ENCODE measurements at places on chromosomes 2 and 18.

GRCh38 chr2:190978389-190979053 lies 35.5 kb downstream of the STAT1 start:
- no peak for DNase-seq

GRCh38 chr2:237280939-237281338 lies 133.0 kb downstream of the COL6A3 start:
- DNase-seq, result no peak

- no peak for DNase-seq
Measured at GRCh38 chr2:206873423-206873822, 65.9 kb upstream of the CPO start.

DNA sequence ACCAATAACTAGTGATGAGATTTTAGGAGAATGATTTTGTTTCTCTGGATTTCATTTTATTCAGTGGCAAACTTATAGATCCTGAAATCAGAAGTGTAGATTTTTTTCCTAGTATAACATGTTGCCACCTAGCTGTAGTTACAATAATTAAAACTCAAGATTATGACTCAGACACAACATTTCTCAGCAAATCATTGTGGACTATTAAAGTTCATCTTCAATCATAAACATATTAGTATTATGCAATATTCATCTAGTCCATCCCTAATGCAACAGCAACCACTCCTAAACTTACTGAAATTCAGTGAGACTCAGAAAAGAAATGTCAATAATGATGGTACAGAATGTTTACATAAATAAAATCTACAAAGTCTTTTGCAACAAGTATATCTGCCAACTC lies 51.3 kb downstream of the USP34 start:
- DNase-seq, result no peak

- DNase-seq, result no peak
Measured at GRCh38 chr2:42934580-42935186, 142.3 kb upstream of the HAAO start.

DNA sequence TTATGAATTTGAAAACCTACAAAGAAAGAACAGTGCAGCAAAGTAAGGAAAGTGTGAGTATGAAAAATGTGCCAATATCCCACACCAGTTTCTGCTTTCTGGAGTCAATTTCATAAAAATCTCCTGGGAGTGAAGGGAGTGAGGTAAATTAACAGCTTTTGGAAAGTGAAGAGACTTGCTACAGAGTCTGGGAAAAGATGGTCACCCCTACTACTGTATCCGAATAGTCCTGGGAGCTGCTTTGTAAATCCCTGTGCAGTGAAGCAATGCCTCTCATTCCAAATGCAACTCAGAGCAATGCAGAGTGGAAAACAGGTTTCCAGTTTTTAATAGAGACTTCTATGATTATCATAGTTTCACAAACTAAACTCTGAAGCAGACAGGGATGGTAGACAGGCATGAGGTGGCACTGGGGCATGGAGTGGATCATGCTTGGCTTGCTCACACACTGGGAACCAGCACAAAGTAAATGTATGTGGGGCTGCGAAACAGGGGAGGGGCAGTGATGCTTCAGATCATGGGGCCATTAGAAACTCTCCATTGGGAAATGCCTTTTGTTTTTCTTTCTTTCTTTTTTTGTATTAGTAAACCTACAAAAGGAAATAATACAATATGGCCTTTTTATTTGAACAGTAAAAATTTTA lies 10.6 kb downstream of the COL5A2 start:
- DNase-seq, result no peak

DNA sequence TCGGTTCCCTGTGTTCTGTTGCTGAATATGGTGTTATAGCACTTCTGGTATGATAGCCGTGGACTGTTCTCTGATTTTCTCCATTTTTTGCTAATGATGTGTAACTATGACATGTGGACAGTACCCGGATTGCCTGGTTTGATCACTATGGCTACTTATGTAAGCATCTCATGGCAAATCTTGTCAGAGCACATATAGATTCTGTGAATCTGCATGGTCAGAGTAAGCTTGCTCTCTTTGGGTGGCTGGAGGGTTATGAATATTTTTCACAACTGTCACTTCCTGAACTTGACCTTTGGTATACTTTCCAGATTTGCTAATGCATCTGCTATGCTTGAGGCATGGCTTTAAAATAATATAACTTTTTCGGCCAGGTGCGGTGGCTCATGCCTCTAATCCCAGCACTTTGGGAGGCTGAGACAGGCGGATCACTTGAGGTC lies 36.8 kb upstream of the ATP8B1 start:
- DNase-seq, result no peak

GRCh38 chr2:224892574-224893204 lies 149.6 kb downstream of the DOCK10 start:
- DNase-seq, result no peak

DNA sequence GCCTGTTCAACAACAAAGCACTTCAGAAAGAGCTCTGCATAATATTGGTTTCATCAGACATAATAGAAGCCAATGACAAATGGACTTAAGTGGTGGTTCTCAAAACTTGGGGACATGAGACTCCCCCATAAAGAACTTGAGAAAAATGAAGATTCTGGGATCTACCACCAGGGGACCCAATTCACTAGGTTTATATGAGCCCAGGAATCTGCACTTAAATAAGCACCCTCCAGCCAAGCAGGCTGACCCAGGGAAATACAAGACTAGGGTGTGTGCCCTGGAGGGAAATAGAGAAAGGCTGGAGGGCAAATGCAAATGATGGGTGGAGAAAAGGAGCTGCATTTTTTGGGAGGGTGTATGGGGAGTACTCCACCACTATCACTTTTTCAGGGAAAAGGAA lies 52.5 kb downstream of the SATB2 start:
- DNase-seq, result no peak

GRCh38 chr18:54239601-54240000 lies 15.1 kb upstream of the MBD2 start:
- DNase-seq, result no peak

- no peak for DNase-seq
Measured at GRCh38 chr2:25320077-25320476, 21.6 kb downstream of the DNMT3A start.

GRCh38 chr2:112646102-112646719 lies 472 bp downstream of the SLC20A1 start:
- DNase-seq, result no peak

DNA sequence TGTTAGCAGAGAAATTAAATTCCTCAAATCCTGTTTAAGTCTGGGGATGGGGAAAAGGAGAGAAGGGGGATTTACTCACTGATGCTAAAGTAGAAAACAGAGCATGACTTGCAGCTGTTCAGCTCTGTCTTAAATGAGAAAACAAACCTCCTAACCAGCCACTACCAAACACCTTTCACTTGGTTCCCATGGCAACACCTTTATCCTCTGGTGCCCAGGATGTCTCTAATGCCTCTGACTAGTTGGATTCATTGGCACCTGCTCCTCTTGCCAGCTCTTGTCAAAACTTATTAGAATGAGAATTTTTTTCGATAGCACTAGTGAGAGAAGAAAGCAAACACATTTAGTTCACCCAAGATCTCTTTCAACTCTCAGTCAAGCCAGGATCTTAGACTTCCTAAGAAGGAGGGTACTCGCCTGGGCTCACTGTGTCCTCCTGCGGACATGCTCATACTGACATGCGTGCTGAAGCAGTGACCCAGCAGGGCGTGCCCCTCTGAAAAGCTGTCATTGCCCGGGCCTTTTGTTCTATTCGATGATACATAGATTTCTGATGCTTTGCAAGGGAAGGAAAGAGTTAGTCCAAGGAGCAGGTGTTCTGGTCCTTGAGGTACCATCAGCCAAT lies 656.0 kb upstream of the CELF4 start:
- DNase-seq, result no peak

- DNase-seq, result no peak
Measured at GRCh38 chr2:135099802-135100483, 47.9 kb downstream of the RAB3GAP1 start.

DNA sequence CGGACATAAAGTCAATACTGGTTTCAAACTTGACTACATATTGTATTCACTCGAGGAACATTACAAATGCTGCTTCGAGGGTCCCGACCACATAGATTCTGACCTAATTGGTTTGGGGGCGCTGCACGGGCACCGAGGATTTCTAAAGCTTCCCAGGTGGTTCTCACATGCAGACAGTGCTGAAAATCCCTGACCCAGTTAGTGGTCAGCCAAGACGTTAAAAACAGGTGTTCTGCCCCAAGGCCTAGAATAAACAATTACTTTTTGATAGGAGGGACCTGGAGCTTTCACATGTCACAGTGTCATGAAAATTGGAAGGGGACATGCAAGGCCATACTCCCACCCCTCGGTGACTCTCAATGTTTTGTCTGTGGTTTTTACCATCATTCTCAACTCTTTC lies 368.9 kb downstream of the RNF144A start:
- no peak for DNase-seq

GRCh38 chr2:238895891-238896600 lies 48.2 kb downstream of the TWIST2 start:
- no peak for DNase-seq

DNA sequence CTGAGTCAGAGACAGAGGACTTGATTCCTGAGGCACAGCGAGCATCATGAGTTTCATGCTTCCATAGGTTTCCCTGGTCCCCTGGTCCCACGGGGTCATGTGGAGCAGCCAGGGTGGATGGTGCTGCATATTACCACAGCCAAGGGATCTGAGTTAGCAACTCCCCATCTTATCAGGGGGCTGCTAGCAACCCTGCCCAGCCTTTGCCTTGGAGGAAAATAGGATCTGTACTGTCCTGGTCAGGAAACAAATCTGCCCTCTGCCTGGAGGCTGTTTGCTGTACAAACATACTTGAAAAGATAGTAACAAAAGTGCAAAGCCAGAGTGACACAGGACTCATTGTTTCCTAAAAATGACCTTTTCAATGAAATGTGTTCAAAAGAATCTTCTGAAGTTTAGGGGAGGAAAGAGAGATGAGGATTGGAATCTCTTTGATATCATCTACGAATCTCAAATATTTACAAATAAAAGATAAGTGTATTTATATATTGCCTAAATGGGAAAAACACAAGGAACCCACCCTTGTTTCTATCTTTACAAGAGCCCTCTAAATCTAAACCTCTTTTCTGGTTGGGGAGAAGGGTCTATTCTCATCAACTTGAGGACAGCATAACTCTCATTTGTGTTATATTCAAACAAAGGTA lies 194.8 kb downstream of the CD226 start:
- DNase-seq, result no peak

GRCh38 chr18:53191634-53192033 lies 851.6 kb downstream of the DCC start:
- no peak for DNase-seq

DNA sequence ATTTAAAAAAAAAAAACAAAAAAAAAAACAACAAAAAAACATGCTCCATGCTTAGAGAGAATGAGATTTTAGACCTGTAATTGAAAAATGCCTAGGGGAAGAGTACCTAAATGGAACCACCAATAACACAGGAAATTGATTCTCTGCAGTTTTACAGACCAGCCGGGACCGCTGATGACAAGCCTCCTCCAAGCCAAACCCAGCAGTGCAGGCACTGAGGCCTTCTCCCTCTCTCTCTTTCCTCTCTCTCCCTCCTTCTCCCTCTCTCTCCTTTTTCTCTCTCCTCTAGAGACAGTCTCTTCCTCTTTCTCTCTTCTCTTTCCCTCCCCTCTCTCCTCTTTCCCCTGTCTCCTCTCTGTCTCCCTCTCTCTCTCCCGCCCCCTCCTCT lies 228.8 kb upstream of the COPS8 start:
- no peak for DNase-seq

GRCh38 chr18:13003466-13003896 lies 12.3 kb downstream of the CEP192 start:
- DNase-seq, result no peak

- no peak for DNase-seq
Measured at GRCh38 chr2:95390272-95390880, 12.1 kb upstream of the FAHD2A start.

DNA sequence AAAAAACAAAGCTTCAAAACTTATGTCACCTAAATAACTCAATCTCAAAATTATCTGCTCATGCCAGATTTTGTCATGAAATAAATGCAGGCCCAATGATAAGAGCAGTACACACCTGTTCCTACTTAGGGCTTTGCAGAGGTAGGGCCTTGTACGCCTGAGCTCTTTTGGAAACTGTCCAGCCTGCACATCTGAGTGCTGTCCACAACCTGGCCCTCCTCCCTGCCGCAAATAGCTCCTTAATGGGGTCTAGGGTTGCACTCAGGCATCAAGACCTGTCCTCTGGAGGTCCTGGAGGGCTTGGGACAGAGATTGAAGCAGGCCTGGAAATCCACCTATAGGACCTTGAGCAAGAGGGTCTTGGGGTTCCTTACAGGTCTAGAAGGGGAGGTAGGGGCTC lies 115.4 kb upstream of the CCDC195 start:
- no peak for DNase-seq

DNA sequence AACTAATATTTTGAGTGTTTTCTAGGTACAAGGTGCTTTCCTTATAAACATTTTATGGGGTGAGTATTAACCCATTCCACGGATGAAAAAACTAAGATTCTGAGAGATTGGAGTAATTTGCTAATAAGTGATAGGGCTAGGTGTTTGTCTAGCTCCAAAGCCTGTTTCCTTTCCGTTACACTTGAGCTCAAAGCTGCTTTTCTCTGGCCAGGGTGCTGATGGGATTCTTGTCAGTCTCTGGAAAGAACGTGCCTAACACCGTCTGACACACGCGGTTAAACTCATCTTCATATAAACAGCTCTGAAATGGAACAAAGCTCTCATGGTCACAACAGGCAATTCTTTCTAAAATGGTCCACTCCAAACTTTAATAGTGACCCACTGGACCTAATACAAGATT lies 2.0 kb upstream of the ANKRD29 start:
- DNase-seq, result no peak

DNA sequence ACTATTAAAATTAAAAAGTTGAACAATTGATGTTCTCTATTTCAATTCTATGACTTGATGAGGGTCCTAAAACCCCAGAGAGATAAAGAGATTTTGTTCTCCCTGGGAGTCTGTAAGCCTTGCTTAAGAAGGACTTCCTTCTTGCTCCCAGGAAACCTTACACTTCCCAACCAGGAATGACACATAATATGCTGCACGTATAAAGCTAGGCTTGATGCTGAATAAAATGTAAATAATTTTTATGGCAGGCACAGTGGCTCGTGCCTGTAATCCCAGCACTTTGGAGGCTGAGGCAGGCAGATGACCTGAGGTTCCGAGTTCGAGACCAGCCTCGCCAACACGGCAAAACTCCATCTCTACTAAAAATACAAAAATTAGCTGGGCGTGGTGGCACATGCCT lies 27.8 kb downstream of the SPIRE1 start:
- DNase-seq, result no peak

DNA sequence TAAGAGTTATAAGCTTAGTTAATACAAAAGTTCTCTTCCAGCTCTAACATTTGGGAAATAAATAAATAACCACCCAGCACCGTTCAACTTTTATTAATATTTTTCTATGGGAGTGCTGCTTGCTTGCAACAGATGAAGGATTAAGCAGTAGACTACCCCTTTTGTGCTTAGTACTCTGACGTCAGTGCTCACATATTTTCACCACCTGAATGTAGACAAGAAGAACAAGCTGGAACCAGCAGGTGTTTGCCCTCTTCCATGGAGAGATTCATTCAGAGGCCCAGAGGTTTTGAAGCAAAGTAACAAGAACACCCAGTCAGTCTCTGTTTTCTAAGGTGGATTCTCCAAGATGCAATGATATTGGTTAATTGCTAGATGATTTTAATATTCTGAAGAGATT lies 307.1 kb upstream of the PIK3C3 start:
- no peak for DNase-seq
